Melanocyte of skin (primary cell): ENCODE measurements at places on chromosomes 6 and 20. TPM values are rescaled to one million over a fixed set of nuclear protein-coding genes. Genes with fewer than 3 reads are reported as not detected.

The LPA gene
- total RNA-seq: not detected in 2 replicates

The ENPP5 gene
- total RNA-seq: under 0.01 and 0.15 TPM in 2 replicates

The CLDN20 gene
- not detected in 2 replicates for total RNA-seq

The CCN5 gene
- total RNA-seq: 0.62 and 1.3 TPM in 2 replicates

The LRRC73 gene
- 0.34 and 0.73 TPM in 2 replicates for total RNA-seq
